ENCODE measurements at places on chromosomes 16 and 17.

- DNase-seq: no peak
These were observed 712 bp downstream of the HOXB4 start for GRCh38 chr17:48577330-48577945.

DNA sequence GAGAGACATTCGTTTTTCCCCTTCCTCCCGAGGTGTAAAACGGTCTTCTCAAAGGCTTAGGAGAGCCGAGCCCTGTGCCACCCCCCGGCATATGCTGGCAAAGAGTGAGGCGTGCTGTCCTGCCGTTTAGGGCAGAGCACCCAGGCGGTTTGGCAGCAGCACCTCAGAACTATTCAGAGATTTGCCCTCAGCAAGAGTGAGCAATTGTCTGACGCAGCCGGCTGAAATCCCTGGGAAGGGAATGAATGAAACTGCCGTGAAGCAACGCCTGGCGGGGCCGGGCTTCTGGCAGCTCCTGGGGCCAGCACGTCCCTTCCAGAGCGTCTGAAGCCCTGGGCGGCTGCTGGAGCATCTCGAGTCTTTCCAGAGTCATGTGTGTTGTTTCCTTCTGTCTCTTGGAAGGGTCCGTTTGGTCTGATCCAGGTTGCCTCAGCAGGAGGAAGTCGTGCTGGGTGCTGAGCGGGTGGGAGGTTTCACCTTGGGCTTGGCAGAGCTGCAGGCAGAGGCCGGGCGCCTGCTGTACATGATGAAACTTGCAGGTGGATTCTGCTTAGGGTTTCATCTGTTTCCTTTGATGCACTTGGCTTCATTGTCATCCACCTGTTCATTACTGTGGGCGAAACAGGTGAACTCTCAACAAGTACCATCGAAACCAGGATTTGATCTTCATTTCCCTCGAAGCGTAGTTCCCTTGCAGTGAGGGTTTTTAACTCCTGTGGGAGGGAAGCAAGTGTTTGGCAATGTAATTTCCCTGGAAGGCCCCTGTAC lies 35.4 kb downstream of the TBCD start:
- DNase-seq: no peak

DNA sequence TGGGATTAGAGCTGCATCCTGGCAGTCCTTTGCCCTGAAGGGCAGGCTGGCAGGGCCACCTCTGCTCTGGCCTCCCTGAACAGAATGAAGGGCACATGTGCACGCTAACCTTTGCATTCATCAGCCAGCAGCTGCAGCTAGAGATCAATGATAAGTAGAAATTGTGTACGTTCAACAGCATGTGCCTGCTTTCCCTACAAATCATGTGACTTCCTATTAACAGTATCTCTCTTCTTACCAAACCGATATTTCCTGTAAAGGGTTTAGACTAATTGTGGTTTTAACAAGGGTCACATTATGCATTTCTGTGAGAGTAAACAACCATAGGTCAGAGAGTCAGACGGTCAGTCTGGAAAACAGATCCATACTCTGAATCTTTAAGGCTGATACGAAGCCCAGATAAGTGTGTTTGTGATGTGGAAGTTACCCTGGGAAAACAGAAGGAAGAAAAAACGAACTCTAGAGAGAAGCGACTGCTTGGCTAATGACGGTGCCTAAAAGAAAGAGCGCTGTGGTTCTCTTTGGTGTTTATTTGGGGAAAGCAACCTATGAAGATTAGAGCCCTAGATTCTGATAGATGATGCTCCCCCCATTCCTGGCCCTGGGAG lies 219.4 kb downstream of the MAF start:
- no peak for DNase-seq

DNA sequence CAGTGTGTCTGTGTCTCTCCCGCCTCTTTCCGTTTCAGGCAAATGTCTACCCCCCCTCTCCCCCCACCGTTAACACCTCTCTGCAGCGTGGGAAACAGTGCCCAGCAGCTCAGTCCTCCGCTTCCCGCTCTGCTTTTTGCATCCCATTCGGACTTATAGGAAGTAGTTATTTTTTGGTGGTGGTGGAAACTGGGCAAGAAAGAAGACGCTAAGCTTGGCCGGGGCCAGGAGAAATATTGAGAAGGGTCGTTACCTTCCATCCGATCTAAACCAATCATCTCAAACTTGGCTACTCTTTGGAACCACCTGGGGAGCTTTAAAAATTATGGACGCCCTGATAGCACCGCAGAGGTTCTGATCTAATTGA lies 499 bp upstream of the HLF start:
- no peak for DNase-seq

DNA sequence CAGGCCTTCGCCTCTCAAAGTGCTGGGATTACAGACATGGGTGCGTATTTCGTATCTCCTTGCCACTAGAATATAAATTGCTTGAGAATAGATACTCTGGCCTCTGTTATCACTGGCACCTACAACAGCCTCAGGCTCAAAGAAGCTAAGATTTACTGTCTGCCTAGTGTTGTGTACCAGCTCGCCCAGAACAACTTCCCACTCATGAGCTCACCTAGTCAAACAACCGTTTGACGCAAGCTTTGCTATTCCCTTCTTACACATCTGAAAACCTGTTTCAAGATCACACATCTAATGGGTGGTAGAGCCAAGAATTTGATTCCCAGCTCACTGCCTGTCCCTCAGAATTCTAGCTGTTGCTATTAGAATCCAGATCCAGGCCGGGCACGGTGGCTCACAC lies 24.4 kb downstream of the MIS12 start:
- no peak for DNase-seq

GRCh38 chr16:14013571-14014283 lies 57.4 kb upstream of the MRTFB start:
- no peak for DNase-seq

DNA sequence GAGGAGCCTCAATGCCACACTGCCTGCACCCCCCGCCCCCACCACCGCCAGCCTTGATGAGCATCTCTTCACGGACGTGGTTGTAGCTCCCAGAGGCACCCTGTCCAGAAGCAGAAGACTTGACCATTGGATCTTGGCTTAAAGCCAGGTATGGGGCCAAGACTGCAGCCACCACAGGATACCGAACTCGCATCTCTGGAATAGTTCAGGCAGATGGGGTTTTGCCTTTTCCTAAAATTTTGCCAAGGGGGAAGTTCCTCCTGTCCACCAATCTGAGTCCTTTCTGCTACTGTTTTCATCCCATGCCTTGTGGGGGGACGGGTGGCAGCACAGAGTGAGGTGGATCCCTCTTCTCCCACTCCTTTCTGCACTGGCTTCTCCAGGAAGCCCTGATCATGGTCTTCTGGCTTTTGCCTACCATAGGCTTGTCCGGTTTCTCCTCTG lies 939 bp downstream of the CORO6 start:
- no peak for DNase-seq

GRCh38 chr16:67758966-67759365 lies 39.9 kb upstream of the GFOD2 start:
- no peak for DNase-seq

- no peak for DNase-seq
These were observed 18.9 kb upstream of the HOXB9 start for GRCh38 chr17:48644910-48645557.

- no peak for DNase-seq
These were observed 27.1 kb upstream of the SLC39A11 start for GRCh38 chr17:73119631-73120030.

- no peak for DNase-seq
These were observed 34.3 kb upstream of the PMFBP1 start for GRCh38 chr16:72206299-72206698.
